ENCODE measurements at places on chromosomes 16 and 17.
A peak's percentile ranks its signal among the peaks of the same experiment; 100 is the strongest.

GRCh38 chr17:10271106-10271562 lies 72.7 kb upstream of the GAS7 start:
- DNase-seq, result no peak

DNA sequence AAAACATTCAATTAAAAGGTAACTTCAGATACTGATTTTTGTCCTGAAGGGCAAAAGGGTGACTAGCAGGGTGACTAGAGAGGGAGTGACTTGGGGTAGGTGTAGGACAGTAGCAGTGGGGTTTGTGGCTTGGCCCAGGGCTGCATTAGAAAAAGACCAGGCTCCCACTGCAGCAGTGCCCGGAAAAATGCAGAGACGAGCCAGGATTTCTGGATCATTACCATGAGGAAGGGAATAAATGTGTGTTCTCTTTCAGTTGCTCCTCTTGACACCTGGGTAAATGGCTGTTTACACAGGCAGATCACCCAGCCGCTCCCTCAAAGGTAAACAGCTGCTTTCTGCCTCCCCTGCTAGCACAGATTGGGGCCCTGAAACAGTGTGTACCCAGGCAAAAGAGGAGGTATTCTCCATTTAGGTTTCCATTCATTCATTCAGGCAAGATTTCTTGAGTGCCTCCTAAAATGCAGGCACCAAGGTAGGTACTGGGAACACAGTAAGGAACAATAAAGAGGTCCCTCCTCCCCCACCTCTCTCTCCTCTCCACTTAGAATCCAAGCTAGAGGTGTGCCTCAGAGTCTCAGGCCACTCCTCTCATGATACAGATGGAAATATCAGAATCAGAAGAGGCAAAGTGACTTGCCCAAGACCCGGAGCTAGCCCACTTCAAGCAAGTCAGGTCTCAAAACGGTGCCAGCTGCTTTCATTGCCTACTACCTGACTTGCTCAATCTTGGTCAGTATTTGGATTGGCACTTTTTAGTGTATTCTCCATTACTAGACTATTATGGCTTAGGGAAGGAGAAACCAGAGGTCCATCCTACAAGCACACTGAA lies 15.2 kb upstream of the TOX3 start:
- DNase-seq, result no peak

DNA sequence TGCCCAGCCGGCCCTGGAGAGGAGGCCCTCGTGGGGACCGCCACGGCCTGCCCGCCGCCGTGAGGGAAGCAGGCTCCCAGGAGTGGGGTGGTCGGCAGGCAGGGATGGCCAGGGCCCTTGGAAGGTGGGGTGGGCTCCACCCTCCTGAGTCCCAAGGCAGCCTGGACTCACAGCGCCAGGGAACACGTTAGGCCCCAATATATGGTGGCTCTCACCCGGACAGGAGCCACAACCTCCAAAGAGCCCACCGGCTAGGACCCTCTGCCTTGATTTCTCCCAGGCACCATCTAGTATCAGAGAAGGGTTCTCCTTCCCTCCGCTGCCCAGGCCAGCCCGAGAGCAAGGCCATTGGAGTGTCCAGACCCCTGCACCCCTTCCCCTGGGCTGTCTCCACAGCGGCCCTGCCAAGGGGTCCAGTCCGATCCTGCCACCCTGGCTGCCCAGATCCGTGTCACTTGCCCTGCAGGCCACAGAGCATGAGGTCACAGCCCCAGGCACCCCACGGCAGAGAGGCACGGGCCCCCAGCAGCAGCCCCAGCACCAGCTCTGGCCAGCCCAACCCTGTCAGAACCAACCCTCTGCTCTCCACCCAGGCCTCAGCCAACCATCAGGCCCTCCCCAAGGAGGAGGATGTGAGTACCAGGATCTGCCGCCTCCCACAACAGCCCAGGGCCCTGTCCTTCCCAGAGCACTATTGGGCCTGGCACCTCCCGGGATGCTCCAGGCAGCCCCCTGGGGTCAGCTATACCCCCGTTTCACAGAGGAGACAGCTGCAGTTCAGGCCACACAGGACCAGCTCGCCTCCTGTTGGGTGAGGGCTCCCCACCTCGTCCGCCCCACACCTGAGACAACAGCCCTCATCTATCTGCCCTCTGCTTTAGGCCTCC lies 1.1 kb upstream of the AXIN1 start:
- no peak for DNase-seq

- DNase-seq, result peak; percentile 46
These were observed 654 bp downstream of the LASP1 start for GRCh38 chr17:38870259-38871165.

- DNase-seq, result no peak
These were observed 719.0 kb downstream of the KCNJ2 start for GRCh38 chr17:70888324-70888723.

DNA sequence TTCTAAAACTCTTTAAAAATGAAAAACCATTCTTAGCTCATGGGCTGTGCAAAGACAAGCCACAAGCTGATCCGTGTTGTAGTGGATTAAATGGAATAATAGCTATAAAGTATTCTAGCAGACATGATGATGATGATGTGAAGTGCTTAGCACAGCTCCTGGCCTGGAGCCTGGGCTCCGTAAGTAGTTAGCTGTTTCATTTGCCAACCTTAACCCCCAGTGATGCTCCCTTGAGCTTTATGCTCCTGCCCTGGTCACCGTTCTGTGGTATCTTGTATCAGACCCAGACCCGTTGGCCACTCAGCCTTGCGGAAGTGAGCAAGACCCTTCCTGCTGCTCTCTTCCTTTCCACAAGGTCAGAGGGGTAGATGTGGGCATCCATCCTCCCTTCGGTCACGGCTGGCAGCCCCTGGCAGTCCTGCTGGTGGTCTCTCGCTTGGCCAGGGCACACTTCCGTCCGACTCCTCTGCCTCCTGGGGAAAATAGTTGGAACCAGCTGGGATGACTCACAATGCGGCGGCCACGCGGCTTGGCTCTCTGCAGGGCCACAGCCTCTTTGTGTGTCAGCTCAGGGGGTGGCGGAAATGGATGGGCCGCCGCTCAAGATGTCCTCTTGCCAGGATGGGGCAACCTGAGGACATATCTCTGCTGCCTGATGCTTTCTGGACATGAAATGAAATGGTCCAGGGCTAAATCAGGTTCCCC lies 79.1 kb downstream of the GPR139 start:
- DNase-seq, result no peak

DNA sequence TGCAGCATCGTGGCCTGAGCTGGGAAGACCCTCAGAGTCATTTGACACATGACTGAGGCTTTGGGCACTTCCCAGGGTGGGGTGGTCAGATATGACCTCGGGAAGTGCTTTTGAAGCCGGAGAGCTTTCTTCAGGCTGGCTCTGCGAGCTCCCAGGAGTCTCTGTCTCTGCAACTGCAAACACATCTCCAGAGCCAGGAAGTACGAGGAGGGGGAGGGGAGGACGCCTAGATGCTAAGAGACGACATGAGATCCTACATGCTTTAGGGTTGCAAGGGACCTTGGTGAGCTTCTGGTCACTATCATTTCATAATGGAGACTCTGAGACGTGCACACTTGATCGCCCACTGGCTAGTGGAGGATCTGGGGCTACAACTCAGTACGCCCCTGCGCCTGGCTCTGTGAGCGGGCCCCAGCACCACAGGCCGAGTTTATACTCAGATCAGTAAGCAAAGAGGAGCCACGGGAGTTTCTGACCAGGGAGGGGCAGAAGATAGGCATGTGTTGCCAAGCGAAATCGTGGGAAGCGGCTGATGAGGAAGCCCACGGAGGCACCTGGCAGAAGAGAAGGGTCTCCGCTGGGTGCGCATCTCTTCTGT lies 527 bp upstream of the MGAT5B start:
- peak; percentile 68 for DNase-seq

DNA sequence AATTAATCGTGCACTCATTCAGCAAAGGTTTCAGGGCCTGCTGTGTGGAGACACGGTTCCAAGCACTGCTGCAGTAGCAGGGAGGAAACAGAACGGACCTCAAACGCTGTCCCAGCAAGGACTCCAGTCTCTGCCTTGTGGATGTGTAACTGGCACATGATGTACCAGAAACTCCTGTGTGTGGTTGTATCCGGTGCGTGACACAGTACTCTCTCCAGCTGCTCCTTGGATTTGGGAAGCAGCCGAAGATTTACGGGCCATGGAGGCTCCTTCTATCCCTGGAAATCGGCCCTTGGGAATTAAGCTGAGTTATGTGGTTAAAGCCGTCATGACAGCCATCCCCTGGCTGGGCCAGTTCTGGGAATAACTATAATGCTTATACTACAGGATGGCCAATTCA lies 8.5 kb upstream of the ANKRD11 start:
- no peak for DNase-seq

DNA sequence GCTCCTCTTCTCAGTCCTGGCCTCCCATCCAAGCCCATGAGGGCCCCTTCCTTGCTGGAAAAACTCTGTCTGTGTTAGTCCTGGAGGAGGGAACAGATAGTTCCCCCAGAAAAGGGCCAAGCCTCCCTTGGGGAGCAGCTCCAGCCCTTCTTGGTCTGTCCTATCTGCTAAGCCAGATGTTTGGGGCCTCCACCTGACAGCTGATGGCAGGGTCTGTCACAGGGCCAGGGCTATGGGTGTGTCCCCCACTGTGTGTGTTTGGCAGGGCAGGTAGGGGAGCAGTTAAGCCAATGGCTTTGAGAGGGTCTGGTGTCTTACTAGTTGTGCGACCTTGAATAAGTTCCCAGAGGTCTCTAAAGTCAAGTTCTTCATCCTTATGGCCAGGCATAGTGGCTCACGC lies 13.6 kb upstream of the SLC4A1 start:
- DNase-seq, result no peak

- DNase-seq, result no peak
These were observed 72.8 kb downstream of the GOSR1 start for GRCh38 chr17:30549864-30550511.

DNA sequence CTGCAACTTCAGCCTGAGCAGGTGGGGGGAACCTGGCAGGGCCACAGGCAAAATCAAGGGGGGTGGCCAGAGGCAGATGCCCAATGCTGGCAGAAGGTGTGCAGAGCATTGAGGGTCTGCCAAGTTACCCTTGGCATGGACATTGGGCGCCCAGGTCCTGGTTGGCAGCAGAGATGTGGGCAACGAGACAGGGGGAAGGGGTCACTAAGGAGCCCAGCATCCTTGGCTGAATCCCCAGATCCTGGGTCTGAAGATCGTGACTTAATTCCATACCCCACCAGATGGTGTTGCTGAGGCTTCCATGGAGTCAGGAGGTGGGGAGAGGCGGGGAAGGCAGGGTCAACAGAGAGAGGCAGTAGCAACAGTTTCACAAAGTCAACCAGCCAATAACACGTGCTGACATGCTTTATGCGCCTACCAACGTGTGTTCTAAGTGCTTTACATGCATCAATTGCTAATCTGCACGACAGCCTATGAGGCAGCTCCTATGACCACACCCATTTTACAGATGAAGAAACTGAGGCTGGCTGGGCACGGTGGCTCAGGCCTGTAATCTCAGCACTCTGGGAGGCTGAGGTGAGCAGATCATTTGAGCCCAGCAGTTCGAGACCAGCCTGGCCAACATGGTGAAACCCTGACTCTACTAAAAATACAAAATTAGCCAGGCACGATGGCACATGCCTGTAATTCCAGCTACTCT lies 83.3 kb downstream of the GSG1L start:
- no peak for DNase-seq

DNA sequence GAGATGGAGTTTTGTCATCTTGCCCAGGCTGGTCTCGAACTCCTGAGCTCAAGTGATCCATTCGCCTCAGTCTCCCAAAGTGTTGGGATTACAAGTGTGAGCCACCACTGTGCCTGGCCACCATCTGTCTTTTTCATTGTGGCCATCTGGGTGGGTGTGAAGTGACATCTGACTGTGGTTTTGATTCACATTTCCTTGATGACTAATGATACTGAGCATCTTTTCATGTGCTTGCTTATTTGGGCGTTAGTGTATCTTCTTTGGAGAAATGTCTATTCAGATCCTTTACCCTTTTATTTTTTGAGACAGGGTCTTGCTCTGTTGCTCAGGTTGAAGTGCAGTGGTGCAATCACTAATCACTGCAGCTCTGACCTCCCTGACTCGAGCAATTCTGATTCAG lies 53.9 kb upstream of the ERN1 start:
- peak; percentile 22 for DNase-seq

DNA sequence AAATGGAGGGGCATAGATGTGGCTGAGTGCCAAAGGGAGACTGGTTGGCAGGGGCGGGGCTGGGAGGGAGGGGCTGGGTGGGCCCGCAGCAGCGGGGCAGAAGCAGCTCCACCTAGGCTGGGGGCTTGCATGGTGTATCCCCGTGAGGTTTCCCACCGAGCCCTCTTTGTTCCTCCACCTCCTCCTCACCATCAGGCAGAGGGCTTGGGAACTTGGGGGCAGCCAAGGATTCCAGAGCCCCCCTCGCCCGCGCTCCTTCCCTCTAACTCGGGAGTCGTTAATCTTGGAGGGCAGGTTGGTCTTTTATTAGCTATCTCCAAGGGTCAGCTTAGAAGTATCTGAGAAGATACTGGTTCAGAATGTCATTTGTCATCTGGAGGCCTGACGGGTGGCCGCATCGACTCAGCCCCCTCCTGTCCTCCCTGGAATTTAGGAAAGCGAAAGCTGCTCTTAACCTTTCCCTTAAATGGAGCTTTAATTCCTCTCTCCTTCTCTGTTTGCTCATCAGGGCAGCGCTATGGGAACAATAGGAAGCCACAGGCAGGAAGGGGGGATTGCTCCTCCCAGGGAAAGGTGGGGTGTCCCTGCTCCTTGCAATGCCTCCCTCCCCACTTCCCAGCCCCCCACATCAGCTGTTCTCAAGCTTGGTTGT lies 274.3 kb upstream of the XYLT1 start:
- no peak for DNase-seq

GRCh38 chr17:17877529-17878358 lies 41.0 kb upstream of the SREBF1 start:
- DNase-seq, result no peak

DNA sequence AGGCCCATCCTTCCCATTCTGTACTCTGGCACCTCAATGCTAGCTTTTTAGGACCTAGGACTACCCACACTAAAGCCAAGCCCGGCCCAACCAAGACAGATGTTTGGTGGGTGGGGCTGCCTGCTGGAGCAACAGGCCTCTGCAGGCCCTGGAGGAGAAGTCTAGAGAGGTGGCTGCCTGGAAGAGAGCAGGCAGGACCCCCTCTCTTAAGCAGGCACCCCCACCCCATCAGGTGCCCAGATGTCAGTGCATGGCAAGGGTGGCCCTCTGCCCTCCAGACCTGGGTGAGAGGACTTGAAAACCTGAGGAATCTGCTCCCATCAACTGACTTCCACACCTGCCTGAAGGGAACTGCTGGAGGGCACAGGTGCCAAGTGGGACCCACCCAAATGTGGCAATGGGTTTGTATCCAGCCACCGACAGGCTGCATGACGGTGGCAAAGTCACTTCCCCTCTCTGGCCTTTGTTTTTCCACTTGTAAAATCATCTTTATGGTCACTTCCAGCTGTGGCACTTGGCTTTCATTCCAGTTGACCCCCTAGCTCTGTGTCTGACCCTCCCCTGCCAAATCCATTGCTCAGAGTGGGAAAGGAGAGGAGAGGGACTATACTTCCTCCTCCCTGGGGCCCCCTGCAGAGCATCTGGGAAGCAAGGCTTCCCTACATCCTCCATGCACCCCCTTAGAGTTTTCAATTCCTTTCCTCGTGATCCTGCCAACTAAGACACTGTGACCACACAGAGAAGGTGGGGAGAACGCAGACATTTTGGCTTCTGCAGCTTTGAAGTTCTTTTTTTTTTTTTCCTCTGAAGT lies 1.7 kb upstream of the STAT5A start:
- no peak for DNase-seq

GRCh38 chr16:47284999-47285398 lies 141.3 kb upstream of the NETO2 start:
- DNase-seq, result no peak

All from T1000 (cell line).